ENCODE measurements at places on chromosomes 12 and 14.

DNA sequence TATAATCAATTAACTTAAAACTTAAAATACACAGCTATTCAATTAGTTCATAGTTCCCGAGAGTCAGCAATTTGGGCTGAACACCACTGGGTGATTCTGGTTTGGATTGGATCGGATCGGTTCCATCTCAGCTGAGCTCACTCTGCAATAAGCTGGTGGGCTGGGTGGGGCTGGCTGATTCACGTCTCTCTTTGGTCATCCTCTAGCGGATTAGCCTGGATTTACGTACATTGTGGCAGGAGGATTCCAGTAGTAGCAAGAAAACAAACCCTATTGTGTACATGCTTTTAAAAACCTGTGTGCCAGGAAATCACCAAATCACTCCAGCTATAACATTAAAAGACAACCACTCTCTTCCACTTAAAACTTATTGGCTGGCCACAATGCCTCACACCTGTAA is 3.2 kb upstream of the CLEC4C start:
- DNase-seq, result no peak

DNA sequence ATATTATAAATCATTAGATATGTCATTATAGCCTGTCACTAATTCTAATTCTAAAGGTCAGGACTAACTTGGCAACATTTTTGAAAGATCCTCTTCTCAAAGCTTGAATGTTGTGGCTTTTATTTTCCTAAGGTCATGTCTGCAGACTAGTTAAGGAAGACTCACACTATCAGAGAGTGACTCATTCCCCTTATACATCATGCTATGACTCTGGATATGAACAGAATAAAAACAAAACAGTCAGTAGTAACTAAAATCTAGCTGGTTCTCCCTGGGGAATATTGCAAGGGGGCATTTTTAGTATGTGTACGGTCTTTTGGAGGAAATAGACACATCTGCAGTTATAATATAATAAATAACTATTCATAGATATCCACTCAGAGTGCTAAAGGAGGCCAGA is 170.6 kb downstream of the SLC2A13 start:
- DNase-seq, result no peak

- peak; percentile 58 for DNase-seq
Observed at GRCh38 chr14:70663707-70664179, 22.0 kb downstream of the TTC9 start.

DNA sequence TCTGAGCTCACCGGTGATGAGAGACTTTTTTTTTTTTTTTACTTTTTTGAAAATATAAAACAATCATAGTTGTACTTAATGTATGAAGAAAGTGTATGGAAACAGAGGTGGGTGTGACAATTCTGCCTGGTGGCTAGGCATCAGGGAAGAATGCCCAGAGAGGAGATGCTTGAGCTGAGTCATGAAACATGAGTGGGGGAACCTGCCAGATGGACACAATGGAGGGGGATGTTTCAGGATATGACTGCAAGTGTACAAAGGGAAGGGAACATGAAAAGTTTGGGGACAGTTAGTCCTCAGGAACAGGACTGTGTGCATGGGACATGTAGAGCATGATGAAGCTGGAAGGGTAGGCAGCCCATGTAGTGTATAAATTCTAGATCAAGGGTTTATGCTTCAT is 274.2 kb upstream of the E2F7 start:
- no peak for DNase-seq

DNA sequence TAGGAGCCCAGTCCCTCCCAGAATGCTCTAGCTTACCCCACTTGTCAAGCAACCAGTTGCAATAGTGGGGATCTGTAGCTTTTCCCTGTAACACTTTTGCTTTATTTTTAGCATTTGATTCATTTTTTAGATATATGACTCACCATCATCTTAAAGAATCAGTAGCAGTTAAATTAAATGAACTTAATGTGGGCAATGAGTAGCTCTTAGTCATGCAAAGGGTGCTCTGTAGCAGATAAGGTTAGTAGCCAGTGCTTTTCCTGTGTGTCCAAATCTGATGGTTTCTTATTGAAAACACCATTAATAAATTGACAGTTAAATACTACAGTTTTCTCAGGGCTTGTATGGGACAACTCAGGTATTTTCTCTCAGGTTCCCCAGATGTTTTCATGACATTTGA is 311.8 kb downstream of the RERGL start:
- DNase-seq, result no peak

DNA sequence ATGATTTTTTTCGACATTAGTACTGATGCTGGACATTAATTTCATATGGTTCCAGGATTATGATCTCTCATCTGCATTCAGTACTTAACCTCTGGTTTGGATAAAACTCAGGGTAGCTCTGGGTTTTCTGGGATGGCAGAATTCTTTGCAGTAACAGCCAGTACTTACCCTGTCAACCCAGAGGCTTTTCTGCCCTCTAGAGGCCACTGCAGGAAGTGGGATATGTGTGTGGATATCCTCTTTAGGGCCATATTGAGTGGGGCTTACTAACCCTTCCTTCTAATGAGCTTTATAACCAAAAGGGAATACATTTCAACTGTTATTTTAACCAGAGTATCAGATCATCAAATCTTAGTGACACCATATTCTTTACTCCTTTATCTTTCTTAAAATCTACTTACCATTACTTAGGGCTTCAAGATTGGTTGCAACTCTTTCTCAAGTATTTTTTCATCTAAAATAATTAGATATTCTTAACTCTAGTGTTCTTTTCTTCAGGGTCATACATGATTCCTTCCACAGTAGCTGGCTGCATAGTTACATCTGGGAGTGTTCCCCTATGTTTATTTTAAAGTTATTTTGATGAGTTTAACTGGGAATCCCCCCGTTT is 488.0 kb upstream of the STXBP6 start:
- peak; percentile 70 for DNase-seq

- DNase-seq, result no peak
Observed at GRCh38 chr14:100803226-100803625, 22.7 kb upstream of the MEG3 start.

GRCh38 chr12:52358575-52359350 is 8.5 kb downstream of the KRT85 start:
- peak; percentile 84 for DNase-seq

GRCh38 chr12:7933255-7933726 is 2.7 kb downstream of the SLC2A3 start:
- DNase-seq, result peak; percentile 51

DNA sequence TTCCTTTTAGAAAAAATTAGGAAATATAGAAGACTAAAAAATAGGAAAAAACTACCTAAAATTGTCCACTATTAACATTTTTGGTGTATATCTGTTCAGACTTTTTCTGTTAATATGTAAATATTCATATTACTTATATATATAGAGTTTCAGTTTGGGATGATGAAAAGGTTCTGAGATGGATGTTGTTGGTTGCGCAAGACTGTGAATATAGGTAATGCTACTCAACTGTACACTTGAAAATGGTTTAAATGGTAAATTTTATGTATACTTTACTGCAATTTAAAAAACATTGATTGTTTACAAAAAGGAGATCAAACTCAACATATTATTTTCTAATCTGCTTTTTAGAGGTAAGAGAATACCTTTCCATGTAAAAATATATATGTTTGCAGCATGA is 200.9 kb downstream of the RAD51B start:
- no peak for DNase-seq

DNA sequence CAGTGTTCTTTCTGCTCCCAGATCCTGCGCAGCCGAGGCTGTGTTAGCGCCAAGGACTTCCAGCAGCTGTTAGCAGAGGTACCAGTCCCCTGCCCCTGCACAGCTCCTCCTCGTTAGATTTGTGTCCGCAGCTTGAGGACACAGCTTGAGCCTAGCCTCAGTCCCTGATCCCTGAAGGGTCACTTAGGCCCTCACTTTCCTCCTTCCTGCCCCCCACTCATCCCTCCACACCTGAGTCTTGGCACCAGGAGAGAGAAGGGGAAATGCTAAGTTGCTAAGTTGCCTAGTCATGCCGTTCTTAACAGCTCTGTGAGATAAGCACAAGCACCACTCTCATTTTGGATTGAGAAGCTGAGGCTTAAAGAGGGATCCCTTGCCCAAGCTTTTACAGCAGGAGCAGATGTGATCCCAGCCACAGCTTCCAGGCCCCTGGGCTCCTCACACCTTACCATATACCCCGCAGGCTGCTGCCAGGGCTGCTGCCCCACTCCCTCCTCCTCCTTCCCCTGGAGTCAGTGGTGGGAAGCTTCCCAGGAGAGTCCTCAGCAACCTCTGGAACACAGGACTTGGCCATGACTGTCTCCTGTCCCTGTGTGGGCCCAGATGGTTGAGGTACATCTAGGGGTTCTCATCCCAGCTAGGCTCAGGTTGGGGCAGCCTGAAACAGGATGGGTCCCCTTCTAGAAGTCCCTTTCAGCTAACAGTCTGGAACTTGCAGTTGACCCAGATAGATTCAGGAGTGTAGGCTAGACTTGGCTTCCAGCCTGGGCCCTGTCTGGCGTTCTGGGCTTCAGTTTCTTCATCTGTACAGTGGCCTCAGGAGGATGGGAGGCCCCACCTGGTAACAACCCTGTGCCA is 975 bp downstream of the OGFOD2 start:
- no peak for DNase-seq

DNA sequence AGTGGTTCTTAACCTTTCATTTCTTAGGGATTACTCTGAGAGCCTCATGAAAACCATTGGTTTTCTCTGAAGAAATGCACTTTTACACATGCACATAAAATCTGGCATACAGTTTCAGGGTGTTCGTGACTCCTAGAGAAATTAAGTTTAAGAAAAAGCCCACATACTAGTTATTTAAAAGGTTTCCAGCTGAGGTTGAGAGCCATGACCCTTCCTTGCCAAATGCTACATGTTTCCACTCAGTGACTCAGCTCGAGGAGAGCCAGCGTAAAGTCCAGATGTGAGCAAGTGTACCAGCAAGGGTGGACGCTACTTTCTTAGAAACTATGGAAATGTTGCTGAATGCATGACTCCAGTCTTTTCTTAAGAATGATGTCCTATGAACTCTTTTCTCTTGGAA is 42.7 kb upstream of the FLRT2 start:
- no peak for DNase-seq

DNA sequence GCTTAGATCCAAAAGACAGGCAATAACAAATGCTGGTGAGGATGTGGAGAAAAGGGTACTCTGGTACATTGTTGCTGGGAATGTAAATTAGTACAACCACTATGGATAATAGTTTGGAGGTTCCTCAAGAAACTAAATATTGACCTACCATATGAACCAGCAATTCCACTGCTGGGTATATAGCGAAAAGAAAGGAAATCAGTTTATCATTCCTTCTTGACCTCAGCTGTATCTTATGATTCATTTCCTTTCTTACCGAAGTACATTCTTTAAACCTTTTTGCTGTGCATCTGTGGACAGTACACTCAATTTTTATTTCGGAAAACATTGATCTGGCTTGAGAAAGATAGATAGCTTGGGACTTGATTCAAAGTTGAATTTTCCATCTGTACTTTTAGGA is 183.2 kb upstream of the LRFN5 start:
- DNase-seq, result no peak

DNA sequence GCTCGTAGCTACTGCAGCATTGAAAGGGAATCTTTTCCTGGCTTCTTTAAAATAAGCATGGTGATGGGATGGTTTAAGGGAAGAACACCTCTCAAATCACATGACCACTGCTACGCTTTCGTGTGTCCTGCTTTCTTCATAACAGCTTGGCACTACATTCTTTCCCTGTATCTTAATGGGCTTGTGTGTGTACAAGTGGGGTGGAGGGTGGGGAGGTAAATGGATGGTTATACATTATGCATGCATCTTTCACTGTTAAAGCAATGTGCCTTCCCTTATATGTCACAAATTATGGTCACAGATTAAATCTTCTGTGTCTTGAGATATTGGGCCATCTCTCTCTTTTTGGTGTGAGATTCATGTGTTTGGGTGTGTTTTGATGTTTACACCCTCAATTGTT is 169.4 kb upstream of the GARIN2 start:
- DNase-seq, result no peak
